Activated CD4-positive, alpha-beta T cell treated with anti-CD3 and anti-CD28 coated beads for 24 hours (primary cell): ENCODE measurements at places on chromosomes 2 and 18.

GRCh38 chr2:64225491-64225890 is 81.3 kb upstream of the PELI1 start:
- DNase-seq: no peak

DNA sequence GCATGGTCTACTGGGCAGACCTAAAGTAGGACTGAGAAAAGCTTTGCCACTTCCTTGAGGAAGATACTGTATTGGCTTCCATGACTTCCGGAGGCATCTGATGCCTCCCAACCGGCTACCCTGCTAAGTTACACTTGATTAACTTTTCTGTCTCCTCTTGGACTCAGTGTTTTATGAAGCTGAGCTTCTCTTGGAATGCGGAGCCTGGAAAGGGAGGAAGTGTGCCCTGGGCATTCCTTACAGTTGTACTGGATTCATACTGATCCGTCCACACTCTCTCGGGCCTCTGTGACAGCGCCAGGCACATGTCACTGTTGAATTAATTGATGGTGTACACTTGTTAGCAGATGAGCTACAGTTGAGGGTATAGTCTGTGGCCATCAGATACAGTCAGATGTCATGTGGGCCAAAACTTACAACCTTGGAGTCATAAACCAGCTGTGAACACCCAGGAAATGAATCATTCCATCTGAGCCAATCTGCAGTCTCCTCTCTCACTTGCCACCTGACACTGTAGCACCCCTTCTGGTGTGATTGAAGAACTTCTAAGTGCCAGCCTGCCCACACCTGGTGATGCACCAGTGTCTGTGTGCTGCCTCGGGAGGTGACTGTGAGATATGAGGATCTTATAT is 122.5 kb downstream of the FHOD3 start:
- DNase-seq: no peak

DNA sequence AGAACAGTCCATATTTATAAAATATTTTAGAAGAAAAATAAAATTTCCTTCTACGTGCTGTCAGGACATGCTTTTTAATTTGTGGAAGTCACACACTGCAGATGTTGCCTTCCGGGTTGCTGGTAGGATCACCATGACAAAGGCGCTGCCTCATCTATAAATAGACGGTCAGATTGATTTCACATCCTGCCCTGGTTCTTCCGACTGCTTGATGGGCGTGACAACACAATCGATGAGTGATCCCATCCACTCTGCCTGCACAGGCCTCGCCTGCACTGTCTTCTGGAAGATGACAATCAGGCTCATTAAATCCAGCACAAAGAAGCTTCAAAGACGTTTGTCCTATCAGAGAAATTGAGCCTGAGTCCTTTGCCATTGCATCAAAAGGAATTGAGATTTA is 318.9 kb upstream of the TRIB2 start:
- no peak for DNase-seq

- no peak for DNase-seq
Measured at GRCh38 chr18:37251679-37252078, 313.9 kb downstream of the CELF4 start.

- DNase-seq: no peak
Measured at GRCh38 chr2:16216558-16216945, 276.2 kb downstream of the MYCN start.

- DNase-seq: no peak
Measured at GRCh38 chr2:100178085-100178788, 35.8 kb upstream of the AFF3 start.

DNA sequence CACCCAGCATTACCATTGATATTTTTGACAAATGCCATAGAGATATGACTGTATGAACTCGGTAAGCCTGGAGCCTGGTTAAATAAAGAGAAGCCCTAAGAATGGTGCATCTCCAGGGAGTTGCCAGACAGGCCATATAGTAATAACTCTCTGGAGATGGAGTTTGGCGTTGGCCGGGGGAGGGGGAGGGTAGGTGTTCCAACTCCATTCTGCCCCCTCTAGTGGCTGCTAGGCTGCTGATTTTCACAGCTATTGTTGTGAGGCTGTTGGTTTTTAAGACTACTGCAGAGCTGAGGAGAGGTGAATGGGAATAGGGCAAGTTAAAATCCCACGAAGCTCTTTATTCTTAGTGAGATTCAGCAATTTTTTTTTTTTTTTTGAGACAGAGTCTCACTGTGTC is 99.9 kb downstream of the GALNT14 start:
- no peak for DNase-seq

- DNase-seq: no peak
Measured at GRCh38 chr2:237205043-237205541, 119.4 kb downstream of the COPS8 start.

DNA sequence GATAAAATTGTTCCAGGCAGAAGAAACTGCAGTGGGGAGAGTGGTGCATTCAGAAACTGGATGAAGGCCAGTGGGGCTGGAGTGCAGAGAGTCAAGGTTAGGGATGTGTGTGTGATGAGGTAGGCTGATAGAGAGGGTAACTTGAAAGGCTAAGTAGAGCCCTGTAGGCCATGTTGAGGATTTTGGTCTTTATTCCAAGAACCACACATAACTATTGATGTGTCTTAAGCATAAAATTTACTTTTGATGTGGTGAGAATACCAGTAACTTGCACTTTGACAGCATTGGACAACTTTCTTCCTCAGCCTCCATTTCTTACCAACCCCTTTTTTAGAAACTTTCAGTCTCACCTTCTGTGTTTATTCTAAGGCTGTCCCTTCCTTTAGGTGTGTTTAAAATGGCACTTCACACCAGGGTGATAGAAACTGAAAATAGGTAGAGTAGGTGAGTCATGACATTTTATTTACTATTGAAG is 22.6 kb downstream of the MTX2 start:
- no peak for DNase-seq
